ENCODE measurements at places on chromosomes 16 and 17. TPM values are rescaled to one million over a fixed set of nuclear protein-coding genes. Genes with fewer than 3 reads are reported as not detected.
A peak's percentile ranks its signal among the peaks of the same experiment; 100 is the strongest.

DNA sequence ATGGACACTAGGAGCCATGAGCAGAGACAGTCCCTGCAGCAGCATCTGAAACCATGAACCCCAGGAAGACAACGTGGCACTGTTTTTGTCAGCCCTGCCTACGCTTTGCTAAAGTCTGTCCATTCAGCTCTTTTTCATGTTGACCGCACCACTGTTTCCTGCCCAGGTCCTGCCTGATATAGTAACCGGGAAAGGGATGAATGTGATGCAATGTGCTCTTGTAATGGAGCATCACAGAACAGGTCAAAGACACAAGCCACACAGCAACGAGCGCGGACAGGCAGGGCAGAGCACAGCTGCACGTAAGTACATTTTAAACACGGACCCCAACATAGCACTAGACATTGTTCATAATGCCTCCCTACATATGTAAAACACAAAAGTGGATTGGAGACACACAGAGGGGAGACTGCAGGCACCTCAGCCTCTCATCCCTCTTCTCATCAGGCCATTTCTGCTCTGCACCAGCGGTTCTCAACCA is 16.9 kb upstream of the TNFRSF13B start:
- no peak for DNase-seq

SPAG5 gene
- 213 TPM for total RNA-seq

DNA sequence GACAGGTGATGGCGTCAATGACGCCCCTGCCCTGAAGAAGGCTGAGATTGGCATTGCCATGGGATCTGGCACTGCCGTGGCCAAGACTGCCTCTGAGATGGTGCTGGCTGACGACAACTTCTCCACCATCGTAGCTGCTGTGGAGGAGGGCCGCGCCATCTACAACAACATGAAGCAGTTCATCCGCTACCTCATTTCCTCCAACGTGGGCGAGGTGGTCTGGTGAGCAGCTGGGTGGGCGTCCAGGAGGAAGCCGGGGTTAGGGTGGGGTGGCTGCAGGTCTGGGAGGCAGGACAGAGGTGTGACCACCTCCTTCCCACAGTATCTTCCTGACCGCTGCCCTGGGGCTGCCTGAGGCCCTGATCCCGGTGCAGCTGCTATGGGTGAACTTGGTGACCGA is 23.2 kb downstream of the RABEP2 start:
- DNase-seq = no peak

GLIS2 gene
- 10.6 TPM for total RNA-seq

DNA sequence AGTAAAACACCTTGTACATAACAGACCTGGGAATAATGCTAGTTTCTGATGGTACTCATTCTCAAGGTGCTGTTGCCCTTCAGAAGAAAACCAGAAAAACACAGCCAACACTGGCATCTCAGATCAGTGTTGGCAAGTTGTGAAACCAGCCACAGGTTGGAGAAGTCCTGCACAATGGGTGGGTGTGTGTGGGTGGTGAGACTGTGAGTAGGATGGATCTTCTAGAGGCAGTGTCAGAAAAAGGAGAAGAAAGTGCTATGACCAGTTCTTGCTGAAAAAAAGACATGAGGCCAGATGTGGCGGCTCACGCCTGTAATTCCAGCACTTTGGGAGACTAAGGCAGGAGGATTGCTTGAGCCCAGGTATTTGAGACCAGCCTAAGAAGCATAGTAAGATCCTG is 35.2 kb upstream of the SMIM36 start:
- no peak for DNase-seq

GRCh38 chr17:1752425-1753262 is 9.2 kb upstream of the SERPINF1 start:
- no peak for DNase-seq

- no peak for DNase-seq
Measured at GRCh38 chr16:75195811-75196790, 10.9 kb downstream of the CTRB2 start.

NACA2 gene
- total RNA-seq = not detected

- DNase-seq = no peak
Measured at GRCh38 chr16:48912360-48912759, 302.4 kb upstream of the N4BP1 start.

OTOA gene
- total RNA-seq = not detected

DNA sequence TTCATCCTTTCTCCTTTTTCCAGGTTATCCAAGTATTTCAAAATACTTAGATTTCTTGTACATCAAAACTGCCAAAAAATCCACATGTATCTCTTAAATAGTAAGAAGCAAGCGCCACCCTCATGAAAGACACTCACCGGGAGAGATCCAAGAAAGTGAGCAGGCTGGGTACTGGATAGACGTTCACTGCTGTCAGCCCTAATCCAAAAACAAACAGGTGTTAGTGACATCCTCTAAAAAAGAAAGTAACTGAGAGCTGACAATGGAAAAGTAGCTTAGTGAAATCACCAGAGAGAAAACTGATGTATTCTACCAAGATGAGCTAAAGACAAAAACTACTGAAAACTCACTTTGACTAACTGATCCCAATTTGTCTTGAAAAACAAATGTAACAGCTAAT is 46.1 kb downstream of the MARVELD3 start:
- no peak for DNase-seq

DNA sequence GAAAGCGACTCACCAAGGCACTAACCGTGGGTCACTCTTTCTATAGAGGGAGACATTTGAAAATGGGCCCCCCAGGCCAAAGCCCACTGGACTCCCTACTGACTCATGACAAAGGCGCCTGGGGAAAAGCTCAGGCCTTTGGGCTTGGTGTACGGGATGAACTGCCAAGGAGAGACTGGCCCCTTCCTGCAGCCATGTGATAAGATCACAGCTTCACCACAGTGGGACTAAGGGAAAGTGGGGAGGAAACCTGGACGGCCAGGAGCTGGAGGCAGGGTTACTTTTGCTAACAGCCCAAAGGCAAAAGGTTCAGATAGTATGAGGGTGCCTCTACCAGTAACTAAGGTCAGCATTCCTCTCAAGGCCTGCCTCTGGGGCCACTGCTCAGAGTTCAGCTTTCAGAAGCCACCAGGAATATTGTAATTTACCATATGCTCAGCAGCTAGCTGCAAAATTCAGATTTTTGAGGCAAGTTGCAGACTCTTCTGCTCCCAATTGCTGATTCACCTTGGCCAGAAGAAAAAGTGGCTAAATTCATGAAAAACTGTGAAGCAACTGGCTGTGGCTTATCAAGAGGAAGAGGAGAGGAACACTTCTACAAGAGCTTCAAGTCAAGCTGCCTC is 37.1 kb upstream of the SLC25A19 start:
- no peak for DNase-seq

GRCh38 chr17:82696916-82697807 is 1.3 kb downstream of the RAB40B start:
- no peak for DNase-seq

USP6 gene
- total RNA-seq = 0.24 TPM

DNA sequence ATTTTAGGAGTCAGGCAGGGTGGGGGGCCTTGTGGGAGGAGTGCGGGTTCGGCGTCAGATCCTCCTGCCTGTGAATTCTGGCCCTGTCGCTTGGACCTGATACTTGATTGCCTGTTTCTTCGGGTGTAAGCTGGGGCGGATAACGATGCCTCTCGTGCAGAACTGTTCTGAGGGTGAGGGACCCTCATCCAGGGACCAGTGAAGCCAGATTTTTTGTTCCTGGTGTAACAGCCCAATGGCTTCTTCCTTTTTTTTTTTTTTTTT is 1.3 kb downstream of the TBCD start:
- DNase-seq = no peak

DNA sequence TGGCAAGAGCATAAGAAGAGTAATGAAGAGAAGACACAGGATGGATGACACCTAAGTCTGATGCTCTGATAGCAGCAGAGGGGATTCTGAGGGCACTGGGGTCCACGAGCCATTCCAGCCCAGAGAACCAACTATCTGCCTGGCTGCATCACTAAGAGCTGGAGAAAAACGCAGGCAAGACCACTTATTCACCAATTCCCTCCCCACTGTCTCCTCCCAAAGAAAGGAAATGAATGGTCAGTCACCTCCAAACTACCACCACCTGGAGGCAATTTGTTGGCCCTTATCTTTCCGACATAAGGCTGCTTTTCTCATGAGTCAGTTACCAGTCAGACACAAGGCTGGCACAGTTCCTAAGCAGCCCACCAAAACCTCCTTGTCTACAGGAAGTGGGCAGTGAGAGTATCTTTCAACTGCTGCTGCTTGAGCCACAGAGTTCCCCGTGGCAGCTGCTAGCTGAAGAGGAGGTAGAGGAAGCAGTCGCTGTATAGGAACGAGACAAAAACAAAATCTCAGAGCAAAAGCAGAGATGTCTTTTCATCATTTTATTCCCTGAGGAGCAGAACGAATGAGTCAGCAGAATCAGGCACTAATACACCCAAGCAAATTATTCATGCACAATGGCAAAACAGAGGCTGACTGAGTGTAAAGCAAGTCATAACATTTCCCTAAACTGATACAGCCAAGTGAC is 111.1 kb downstream of the SMG6 start:
- DNase-seq = peak; percentile 73

- no peak for DNase-seq
Measured at GRCh38 chr16:63488955-63489354, 1452.7 kb upstream of the CDH8 start.

TMC7 gene
- total RNA-seq = 0.82 TPM

DNA sequence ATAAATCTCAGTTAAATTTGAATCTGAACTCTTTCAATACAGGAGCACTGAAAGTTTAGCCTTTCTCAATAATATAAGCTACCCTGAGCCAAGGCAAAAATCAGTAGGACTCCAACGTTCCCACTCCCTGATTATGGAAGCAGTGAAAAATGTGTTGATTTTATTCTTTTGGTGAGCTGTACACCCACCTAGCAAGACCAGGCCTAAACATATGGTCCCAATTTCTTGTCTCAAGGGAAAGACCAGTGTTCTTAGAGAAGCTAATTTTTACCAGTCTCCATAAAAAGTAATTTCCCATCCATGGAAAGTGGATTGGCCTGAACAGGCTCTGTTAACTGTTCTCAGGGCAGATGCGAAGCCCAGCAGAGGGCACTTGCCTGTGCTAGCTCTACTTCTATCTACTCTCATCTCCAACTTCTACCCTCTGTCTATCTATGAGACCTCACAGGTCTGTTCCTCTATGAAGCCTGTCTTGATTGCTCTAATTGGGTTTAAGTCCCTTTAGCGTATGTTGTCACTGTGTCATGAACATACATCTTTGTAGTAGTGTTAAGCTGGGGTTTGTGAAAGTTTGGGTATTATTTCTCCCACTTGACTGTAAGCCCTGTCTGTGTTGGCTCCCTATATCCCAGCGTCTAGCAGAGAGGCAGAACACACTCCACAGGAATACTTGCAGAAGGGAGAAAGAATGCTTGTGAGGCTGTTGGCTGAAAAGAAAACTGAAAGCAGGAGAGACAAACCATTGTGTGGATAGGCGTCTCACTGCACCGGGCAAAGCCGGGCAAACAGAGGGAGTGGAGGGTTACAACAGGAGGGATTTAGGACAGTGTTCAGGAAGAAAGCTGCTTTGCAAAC is 167.1 kb upstream of the MAF start:
- no peak for DNase-seq

DNA sequence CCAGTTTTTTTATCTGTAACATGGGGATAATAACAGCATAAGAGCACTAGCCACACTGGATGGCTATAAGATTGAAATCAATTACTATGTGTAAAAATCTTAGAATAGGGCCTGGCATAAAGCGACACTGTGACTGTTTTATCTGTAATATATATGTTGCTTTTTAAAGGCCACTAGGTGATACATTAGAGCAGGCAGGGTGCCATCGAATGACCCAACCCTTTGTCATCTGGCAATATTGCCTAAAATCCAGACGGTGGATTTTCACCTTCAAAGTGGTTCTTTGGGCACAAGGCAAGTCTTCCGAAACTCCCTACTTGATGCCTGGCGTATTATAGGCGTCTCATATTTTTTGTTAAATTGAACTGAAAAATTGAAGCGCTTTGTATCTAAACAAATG is 69.1 kb downstream of the PRKCA start:
- DNase-seq = no peak

DNA sequence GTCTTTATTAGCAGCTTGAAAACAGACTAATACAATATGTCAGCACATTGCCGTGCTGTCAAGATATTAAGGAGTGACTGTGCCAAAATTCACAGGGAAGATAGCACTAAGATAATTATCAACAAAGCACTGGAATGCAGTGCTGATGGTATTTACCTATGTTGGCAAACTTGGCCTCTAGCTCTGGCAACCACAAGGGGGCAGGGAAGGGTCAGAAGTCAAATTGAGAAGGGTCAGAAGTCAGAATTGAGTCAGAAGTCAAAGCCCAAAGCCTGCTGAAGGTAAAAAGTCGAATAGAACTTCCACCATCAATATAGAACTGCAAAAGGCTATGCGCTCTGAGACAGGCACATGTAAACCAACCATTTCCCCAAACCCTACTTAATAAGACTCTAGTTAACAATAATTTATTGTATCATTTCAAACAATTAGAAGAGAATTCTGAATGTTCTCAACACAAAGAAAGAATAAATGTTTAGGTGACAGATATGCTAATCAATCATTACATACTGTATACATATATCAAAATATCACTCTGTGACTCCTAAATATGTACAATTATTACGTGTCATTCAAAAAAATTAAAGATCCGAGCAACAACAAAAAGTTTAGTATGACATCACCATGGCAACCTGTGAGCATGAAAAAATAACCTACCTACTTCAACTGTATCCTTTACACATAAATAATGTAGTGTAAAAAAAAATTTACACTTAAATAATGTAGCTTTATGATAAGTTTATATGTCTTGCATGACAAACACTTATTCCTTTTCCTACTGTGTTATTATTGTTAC is 916.1 kb downstream of the KCNJ2 start:
- peak; percentile 1 for DNase-seq

DNA sequence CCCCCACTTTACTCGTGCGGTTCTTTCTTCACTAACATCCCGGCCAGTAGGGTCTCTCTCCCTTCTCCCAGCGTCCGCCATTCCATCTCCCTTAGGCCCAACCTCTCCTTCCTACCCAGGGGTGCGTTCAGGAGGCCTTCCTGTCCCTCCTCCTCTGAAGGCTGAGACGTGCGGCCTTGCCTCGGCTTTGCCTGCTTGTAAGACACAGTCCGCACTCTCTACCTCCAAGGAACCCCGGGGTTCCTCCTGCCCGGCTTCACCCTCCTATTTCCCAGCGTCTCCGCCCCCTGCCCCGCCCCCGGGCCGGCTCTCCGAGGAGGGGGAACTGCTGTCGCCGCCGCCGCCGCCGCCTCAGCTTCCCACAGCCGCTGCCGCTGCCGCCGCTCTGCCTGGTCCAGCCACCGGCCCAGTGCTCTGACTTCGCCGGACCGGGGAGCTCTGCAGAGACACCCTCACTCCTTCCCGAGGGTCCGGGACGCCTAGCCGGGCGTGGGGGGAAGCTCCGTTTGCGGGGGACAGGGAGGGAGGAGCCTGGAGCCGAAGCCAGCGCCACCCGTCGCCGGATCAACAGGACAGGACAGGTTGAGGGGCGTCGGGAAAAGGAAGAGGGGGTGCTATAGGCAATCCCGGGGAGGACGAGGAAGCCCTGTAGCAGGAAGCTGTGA is 1.2 kb upstream of the FGF11 start:
- peak; percentile 90 for DNase-seq
